ENCODE measurements at places on chromosomes 7 and 10.

- DNase-seq, result no peak
- no peak overlapping the region for H3K4me3 ChIP-seq
- no peaks in the 10 kb centered on the region for H3K4me1 ChIP-seq
These were observed 19.5 kb upstream of the ITGB8 start for GRCh38 chr7:20310963-20311742.

GRCh38 chr10:6135039-6135438 lies 46.2 kb downstream of the RBM17 start:
- no peak overlapping the region for H3K4me3 ChIP-seq
- H3K4me1 ChIP-seq, result peaks cover under 1% of the 10 kb centered on the region
- no peak overlapping the region for H3K27ac ChIP-seq
- H3K36me3 ChIP-seq, result no peaks in the 10 kb centered on the region
- DNase-seq, result no peak
- no peaks in the 10 kb centered on the region for H3K27me3 ChIP-seq

DNA sequence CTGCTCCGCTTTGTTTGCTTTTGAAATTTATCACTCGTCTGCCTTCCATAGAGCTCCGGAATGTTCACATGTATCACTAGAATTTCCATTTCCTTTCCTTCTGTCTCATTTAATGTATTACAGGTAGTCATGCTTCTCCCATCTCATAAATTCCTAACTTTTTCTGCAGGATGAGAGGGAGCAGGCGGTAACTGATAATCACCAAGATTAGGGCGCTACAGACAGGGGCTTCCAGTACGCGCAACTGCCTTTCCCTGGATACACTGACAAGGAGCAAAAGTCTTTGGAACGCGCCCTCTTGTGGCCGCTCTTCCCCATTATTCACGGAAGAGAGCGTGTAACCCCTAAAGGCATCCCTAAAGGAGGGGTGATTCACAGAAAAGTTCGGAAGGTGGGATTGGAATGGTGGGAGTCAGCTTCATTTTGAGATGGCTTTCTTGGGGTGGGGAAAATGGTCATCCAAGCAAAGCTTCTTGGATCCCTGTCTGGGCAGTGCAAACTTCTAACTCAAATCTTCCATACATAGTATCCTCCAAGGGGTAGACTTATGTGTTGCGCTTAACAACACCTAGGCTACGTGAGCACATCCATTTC lies 6.5 kb downstream of the INHBA start:
- DNase-seq, result peak; percentile 69
- H3K36me3 ChIP-seq, result no peaks in the 10 kb centered on the region
- peaks cover 3% of the 10 kb centered on the region for H3K27me3 ChIP-seq
- H3K27ac ChIP-seq, result peak overlapping the region; percentile 6

DNA sequence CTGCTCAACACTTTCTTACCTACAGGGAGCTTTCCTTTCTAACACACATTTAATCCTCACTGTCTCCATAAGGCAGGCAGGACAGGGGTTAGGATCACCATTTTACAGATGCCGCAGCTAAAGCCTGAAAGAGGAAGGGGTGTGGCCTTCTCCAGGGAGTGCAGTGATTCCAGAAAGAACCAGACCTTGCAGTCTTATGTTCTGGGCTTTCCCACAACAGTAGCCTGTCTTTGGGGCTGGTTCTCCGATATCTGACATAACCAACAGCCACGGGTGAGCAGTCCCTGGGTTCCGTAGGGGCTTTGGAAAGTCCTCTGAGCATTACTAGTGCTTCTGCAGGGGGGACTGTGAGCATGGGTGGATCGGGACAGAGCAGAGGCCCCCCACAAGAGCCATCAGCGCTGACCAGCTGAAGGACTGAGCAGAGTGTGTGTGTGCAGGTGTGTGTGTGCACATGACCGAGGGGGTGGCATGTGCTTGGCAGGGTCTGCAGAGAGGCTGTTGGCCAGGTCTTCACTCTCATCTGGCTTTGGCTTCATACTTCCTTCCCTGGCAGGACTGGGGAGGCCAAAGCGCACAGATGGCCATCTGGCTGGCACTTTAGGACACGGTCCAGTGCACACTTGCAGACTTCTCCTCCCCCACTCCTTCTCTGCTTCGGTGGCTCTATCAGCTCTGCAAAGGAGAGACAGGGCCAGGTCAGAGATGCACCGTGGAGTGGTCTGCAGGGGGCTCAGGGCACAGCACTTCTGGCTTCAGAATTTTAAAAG lies 400.3 kb downstream of the RPS24 start:
- no peak for DNase-seq
- no peak overlapping the region for H3K27ac ChIP-seq
- H3K4me1 ChIP-seq, result no peaks in the 10 kb centered on the region
- H3K36me3 ChIP-seq, result no peaks in the 10 kb centered on the region

DNA sequence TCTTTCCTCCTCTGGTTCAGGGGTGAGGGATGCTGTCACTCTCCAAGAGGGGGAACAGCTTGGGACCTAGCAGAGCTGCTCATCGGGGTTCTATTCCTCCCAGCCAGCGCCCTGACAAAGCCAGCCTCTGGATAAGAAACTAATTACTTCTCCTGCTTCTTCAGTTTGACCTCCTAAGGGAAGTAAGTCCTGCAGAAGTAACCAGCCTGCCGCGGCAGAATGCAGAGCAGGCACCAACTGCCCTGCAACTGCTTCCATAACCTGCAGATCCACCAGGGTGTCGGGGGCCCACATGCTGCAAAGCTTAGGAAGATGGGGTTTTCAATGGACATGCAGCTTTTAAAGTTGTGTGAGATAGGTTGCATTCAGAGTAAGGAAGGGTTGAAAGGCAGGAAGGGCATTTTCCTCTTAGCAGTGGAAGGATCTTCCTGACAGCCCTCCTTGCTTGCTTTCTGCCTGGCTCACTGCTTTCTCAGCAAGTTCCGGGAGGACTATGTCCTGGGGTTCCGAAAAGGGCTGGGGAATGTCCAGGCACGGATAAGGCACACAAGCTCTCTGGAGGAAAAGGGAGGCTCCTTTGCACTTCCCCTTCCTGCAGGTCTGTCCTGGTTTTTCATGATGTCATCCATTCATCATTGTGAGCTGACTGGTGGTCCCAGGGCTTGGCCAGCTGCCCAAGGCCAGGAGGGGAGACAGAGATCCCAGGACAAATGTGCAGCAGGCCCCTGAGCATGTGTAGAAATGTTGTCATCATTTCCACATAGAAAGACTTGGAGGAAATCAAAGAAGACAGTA lies 24.3 kb upstream of the CALU start:
- H3K4me1 ChIP-seq, result no peaks in the 10 kb centered on the region
- no peaks in the 10 kb centered on the region for H3K36me3 ChIP-seq
- DNase-seq, result peak; percentile 6
- no peak overlapping the region for H3K4me3 ChIP-seq
- H3K27me3 ChIP-seq, result no peaks in the 10 kb centered on the region
- H3K27ac ChIP-seq, result no peak overlapping the region

DNA sequence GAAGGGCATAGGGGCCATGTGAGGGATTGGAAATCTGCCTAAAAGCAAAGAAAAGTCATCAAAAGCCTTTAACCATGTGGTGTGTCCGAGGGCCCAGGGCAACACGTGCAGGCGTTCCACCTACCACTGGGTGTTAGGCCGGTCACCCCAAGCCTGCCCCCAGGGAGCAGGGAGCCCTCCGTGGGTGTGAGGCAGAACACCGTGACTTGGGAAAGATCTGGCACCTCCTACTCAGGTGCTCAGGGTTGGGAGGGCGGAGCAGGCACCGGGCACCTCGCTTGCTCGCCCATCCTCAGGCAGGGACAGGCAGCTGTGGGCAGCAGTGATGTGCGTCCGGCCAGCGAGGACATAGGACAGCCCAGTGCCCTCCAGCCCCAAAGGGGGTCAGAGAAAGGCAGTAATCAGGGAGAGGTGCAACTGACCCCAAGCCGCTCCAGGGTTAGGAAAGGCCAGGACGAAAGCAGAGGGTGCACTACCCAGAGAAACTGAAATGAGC lies 80.7 kb upstream of the CHST15 start:
- no peaks in the 10 kb centered on the region for H3K27me3 ChIP-seq
- H3K4me3 ChIP-seq, result no peak overlapping the region
- no peaks in the 10 kb centered on the region for H3K4me1 ChIP-seq
- H3K27ac ChIP-seq, result no peak overlapping the region

DNA sequence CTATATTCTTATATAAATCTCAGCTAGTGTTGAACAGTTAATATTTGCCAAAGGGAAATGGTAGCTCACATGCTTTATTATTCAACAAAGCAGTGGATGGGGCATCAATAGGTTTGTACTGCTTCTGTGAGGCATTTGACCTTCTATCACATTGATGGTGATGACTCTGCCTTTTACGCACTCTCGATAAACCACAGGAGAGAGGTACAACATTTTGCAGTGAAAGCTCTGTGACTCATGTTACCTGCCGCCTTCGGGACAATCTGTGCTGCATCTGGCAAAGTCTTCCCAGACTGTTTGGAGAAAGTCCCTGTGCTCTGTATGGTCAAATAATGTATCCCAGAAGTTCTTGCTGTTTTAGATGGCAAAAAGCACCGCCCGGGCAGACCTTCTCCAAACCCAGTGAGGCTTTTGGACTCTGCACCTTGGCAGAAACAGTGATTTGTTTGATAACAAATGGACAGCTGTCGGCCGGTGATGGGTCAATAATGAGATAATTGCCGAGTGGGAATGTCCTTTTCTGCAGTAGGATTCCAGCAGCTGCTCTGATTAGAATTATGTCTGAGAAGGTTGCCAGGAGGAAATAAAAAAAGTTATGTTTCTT lies 61.0 kb downstream of the PLPP4 start:
- no peaks in the 10 kb centered on the region for H3K27me3 ChIP-seq
- no peaks in the 10 kb centered on the region for H3K4me1 ChIP-seq
- H3K4me3 ChIP-seq, result no peak overlapping the region

- no peak for DNase-seq
- H3K27me3 ChIP-seq, result peaks cover 29% of the 10 kb centered on the region
- H3K36me3 ChIP-seq, result no peaks in the 10 kb centered on the region
- H3K4me1 ChIP-seq, result no peaks in the 10 kb centered on the region
These were observed 72.8 kb upstream of the FAM20C start for GRCh38 chr7:119392-120163.

GRCh38 chr10:64659311-64659710 lies 1138.1 kb downstream of the REEP3 start:
- no peak overlapping the region for H3K4me3 ChIP-seq
- no peaks in the 10 kb centered on the region for H3K36me3 ChIP-seq
- no peaks in the 10 kb centered on the region for H3K27me3 ChIP-seq
- H3K4me1 ChIP-seq, result no peaks in the 10 kb centered on the region
- DNase-seq, result no peak

- H3K4me3 ChIP-seq, result no peak overlapping the region
- no peak for DNase-seq
- no peaks in the 10 kb centered on the region for H3K27me3 ChIP-seq
- H3K4me1 ChIP-seq, result peaks cover 54% of the 10 kb centered on the region
- peak overlapping the region; percentile 91 for H3K27ac ChIP-seq
These were observed 111.0 kb downstream of the EGFR start for GRCh38 chr7:55129541-55130394.

- no peaks in the 10 kb centered on the region for H3K4me1 ChIP-seq
- DNase-seq, result no peak
- H3K27ac ChIP-seq, result no peak overlapping the region
These were observed 653.2 kb upstream of the MKI67 start for GRCh38 chr10:128779416-128779815.

DNA sequence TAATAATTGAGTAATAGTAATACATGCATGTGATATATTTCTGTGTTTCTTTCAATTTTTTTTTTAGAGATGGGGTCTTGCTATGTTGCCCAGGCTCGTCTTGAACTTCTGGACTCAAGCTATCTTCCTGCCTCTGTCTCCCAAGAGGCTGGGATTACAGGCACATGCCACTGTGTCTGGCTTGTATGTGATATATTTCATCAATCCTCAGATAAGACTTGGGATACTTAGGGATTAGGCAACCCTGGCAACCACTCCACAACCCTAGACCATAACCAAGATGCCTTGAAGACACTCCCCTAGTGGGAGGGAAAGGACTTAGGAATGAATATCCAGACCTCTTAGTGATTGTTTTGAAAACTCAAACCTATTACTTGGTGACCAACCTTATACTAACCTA lies 154.8 kb downstream of the CCDC3 start:
- H3K27me3 ChIP-seq, result peaks cover 28% of the 10 kb centered on the region
- H3K36me3 ChIP-seq, result no peaks in the 10 kb centered on the region
- DNase-seq, result no peak
- H3K27ac ChIP-seq, result no peak overlapping the region
- no peak overlapping the region for H3K4me3 ChIP-seq

DNA sequence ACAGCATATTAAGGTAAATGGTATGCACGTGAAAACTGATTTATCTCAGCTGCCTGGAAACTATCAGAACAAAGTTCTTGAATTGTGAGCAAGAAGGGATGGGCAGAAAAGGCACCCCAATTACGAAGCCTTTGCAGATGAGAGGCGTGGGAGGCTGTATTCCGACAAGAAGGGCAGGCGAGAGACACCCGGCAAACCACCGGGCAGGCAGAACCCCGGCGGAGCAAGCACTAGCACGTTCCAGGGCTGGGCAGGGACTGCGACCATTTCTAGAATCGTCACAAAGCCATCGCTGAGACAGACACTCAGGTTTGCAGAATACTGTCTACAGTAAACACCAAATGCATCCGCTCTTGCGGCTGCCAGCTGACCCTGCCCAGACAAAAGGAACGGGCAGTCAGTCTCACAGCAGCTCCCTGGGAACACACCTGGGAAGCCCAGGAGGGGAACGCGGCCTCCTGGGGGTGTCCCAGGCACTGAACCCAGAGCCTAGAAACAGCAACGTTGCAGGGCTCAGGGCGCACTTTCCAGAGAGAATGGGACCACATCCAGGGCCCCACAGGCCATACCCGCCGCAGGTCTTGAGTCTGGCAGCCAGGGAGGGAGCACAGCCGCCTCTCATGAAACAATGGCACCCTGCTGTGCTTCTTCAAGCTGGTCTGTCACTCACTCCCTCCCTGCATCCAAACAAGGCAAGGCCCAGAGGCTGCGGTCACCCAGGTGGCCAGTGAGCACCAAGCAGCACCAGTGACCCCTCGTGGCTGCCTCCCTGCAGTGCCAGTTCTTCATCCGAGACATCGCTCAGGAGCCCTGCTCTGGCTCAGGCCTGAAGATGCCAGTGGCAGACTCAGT lies 261.9 kb downstream of the PTPRN2 start:
- no peaks in the 10 kb centered on the region for H3K4me1 ChIP-seq
- H3K4me3 ChIP-seq, result no peak overlapping the region
- no peaks in the 10 kb centered on the region for H3K27me3 ChIP-seq
- DNase-seq, result no peak
- no peak overlapping the region for H3K27ac ChIP-seq
- no peaks in the 10 kb centered on the region for H3K36me3 ChIP-seq

DNA sequence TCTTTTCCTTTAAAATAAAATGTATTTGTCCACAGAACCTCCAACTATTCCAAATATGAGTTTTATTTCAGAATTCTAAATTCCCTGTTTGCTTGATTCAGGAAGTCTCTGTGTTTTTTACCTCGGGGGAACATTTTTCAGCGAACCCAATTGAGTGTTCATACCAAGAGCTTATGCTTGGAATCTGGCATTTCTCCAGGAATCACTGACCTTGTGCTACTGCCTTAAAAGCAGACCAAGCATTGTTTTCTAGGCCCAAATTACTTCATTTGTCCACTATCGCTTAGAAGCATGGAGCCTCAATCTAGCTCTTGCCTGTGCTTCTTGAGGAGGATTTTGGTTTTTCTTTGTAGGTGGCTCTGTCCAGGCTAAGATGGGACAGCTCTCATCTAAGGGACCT lies 59.4 kb downstream of the EBLN1 start:
- no peaks in the 10 kb centered on the region for H3K4me1 ChIP-seq
- no peak overlapping the region for H3K27ac ChIP-seq
- no peaks in the 10 kb centered on the region for H3K36me3 ChIP-seq
- H3K4me3 ChIP-seq, result no peak overlapping the region

- no peak overlapping the region for H3K27ac ChIP-seq
- no peaks in the 10 kb centered on the region for H3K36me3 ChIP-seq
- no peak for DNase-seq
- H3K27me3 ChIP-seq, result no peaks in the 10 kb centered on the region
These were observed 137.3 kb downstream of the ANLN start for GRCh38 chr7:36526863-36527548.
